ENCODE measurements at places on chromosomes 3 and 15.

DNA sequence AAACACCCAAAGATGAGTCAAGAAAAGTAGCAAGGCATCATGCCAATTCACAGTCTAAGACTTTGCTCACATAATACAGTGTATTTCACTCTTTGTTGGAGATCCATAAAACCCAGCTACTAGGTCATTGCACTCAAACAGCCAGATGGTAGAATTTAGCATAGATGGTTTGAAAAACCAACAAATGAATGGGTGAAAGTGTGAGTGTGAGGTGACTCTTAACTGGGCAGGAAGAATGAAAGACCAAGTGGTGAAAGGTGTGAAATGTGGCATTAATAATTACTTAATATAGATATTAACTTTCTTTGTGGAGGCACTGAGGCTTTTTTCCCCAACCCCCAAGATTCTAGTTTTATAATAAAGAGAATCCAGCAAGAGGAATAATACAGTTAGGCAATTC is 159.5 kb downstream of the SQOR start:
- no peak for DNase-seq

DNA sequence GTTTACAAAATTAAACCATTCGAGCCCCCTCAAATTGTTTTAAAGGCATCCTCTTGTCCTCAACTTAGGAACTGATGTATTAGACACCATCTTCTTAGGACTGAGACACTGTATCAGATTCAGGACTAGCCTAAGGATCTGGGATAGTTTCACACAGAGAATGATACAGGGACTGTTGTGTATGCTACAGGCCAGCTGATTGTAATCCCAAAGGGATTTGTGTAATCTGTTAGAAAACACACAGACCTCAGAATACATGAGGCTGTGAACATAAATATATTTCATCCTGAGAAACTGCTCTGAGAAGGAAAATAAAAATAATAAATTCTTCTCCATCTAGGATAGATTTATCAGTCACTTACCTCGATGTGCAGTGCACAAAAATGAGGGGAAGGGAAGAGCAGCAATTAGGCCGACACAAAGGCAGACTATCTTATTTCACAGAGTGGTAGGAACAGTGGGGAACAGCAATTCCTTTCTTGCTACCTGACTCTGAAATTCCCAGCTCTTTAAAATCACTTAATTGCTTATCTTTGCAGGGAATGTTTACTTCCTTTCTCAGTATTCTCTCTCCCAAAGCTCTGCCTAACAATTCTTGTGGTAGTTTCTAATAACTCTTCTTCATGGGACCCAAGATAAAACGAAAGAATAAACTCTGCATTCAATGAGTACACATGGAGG is 322.5 kb downstream of the MAGI1 start:
- no peak for DNase-seq

DNA sequence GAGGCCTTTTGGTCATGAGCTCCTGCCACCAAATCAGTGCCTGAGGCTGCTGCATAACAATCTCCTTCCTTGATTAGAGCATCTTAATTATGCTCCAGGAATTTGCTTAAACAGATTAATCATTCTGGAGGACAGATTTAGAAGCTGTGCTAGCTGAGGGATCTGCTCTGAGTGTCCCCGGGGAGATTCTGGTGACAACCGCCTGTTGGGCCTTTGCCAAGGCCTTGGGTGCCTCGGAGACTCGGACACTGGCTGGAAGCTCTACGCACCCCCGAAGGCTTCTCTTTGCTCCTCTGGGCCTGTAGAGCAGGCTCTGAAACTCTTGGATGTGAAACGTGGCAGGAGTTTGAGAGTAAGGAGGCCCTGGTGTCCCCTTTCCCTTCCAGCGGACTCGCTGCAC is 264.1 kb downstream of the CD47 start:
- DNase-seq, result no peak

GRCh38 chr3:183218826-183219225 is 34.2 kb upstream of the B3GNT5 start:
- DNase-seq, result no peak

GRCh38 chr3:49454898-49455681 is 15.0 kb upstream of the DAG1 start:
- no peak for DNase-seq

GRCh38 chr3:95899494-95899893 is 914.9 kb upstream of the EPHA6 start:
- no peak for DNase-seq

- DNase-seq, result no peak
These were observed 49.6 kb downstream of the SCN5A start for GRCh38 chr3:38599886-38600285.

DNA sequence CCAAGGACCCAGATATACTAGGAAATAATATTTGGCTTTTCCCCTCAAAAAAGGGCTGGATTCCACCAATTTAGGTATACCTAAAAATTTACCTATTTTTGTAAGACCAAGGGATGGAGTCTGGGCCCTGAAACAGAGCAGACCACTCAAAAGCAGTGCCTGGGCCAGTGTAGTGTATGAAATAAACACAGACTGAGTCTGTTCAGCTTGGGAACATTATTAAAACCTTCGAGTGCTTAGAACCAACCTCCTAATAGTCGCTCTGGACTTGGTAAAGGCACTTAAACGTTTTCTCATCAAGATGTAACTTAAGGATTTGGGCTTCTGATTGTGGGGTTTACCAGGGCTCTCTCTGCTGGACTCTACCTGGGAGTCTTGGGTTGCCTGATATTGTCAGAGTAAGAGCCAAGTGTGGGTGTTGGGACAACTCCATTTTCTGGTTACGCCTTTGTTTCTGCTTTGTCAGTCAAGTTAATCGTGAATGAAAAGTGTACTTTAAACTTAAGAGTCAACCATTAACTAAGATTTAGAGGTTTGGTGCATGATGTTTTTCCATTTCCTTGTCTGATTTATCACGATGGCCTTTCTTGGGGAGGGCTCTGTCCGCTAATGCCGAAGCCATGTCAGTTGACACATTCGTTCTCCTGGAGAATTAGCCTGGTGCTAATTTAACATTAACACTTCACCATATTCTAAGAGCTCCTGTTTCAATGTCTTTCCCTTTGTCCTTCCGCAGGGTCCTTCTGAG is 221.0 kb upstream of the TPM1 start:
- no peak for DNase-seq

DNA sequence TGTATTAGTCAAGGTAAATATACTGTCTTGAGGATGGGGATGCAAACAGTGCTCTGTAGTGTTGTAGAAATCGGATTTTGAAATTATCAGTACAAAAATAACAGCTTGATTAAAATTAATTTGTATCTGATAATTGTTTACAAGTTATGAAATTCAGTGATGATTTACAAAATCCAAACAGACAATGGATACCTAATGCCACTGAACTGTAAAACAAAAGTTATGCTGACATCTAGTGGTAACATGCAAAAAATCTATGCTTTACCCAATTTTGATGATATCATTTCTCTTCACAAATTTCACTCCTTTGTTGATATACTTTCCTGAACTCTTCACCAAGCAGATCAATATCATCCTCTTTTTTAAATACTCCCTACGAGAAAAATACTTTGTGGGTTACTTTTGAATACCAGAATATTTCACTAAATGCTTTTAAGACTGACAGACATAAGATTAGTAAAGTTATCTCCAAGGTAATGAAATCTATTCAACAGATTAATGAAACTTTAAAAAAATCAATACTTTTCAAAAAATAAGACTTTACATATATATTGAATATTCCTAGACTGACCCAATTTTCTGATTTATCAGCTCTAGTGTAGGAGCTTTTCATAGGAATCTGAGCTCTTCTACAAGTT is 36.0 kb downstream of the MNS1 start:
- DNase-seq, result no peak

- no peak for DNase-seq
These were observed 5.8 kb downstream of the RARB start for GRCh38 chr3:25433868-25434267.

DNA sequence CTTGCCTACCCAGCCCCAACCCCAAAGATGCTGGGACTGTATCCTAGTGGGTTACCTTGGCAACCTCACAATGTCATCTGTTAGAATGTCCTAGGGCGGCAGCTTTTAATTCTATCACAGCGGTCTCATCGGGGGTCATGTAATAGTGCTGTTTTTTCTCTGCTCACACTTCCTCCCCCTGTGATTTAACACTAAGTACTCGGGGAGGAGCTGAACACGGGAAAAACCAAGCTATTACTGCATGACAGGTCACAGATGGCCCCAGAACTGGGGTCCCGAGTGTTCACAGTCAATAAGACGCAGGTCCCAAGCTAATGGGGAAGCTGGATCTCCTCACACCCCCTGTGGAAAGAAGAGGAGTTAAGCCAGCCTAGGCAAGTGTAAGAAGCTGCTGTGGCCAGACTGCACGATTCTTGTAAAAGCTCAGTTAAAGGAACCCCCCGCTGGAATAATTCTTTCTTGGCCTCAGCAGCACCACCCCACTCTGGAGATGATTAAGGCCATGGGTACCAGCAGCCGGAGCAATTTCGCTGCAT is 2.5 kb upstream of the RFTN1 start:
- no peak for DNase-seq

DNA sequence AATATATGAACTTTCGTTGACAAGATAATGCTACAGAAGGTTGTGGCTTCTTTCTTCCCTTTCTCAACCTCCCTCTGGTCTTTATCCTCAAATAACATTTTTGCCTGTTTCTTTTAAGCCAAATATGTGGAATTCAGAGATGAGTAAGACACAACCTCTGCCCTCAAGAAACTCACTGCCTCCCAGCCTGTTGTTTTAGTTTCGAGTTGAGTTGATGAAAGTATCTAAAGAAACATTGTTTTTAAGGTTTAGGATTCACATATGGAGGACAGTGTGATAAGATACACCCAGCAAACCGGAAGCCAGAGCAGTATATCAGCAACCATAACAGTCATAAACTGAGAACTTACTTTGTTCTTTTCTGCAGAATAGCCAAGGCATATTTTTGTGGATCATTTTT is 218.6 kb downstream of the THSD4 start:
- DNase-seq, result no peak

GRCh38 chr15:100206643-100207042 is 135.1 kb downstream of the ADAMTS17 start:
- DNase-seq, result no peak

DNA sequence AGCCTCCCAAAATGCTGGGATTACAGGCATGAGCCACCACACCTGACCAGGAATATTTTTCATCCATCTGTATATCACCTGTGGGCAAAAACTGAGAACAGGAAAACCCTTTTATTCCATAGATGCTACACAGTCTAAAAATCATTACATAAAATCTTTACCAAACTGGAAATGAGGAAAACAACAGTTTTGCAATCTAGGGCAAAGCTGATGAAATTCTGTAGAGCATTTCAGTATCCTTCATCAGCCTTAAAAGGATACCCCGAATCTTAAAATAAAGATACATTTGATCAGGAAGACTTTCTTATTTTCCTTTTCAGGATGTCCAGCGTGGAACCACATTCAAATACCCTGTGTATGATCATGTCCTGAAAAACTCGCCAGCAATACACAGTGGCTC is 7.1 kb downstream of the SIAH2 start:
- DNase-seq, result no peak

Data from activated CD4-positive, alpha-beta T cell treated with anti-CD3 and anti-CD28 coated beads for 48 hours (primary cell).